ENCODE measurements at places on chromosomes 3 and 15.

DNA sequence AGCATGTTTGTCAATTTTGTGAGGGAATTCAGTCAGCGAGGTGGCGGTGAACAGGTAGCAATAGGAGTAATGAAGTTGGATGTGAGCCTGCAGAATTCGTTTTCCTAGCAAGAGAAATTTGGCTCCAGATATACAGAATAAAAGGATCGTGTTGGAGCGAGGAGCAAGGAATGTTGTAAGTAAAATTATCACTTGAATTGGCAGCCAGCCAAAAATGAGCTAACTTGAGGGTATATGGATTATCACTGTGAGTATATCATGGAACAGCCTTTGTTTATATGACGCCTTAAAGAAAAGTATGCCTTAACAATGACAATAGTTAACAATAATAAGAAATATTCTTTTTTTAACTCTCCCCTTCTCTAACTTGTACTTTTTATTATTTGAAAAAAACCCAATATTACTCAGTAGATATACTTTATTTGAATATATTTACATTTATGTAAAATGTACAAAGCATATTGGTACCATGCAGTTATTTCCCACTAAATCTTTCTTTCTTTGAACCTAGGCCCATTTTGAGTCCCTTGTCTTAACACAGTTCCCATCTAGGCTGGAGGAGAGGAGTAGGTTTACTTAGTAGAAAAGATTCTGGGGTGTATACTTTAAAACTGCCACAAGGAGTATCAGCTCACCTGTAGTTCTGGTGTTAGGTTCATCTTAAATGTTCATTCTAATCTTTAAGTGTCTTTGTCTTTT is 29.3 kb downstream of the EPHA6 start:
- DNase-seq = no peak

GRCh38 chr15:57553526-57553925 is 38.2 kb upstream of the MYZAP start:
- no peak for DNase-seq

DNA sequence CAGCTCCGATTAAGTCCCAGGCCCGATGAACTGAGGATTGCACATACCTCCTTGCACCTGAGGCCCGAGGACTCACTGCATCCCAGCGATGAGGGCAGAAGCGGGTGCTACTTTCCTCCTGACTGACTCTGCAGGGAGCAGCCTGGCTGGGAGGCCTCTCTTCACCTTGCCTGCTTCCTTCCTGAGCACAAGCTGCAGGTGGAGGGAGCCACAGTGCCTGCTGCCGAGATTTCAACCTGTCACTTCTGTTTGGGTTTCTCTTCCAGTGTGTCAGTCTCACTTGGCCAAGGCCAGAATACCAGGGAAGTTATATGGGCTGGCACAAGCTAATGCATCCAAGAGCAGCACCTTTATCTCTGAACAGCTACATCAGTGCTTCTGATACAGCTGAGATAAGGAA is 185.4 kb downstream of the NTRK3 start:
- no peak for DNase-seq

GRCh38 chr3:156661155-156661554 is 13.2 kb upstream of the TIPARP start:
- DNase-seq = no peak

- DNase-seq = peak; percentile 41
These were observed 395 bp downstream of the ZFAND6 start for GRCh38 chr15:80059786-80060355.

- no peak for DNase-seq
These were observed 778 bp downstream of the CRBN start for GRCh38 chr3:3178498-3179328.

GRCh38 chr3:126454025-126454424 is 21.7 kb downstream of the ZXDC start:
- DNase-seq = no peak

- DNase-seq = peak; percentile 4
These were observed 237.0 kb downstream of the SCAPER start for GRCh38 chr15:76667943-76668715.

GRCh38 chr3:114418107-114418506 is 124.3 kb downstream of the TIGIT start:
- DNase-seq = peak; percentile 51

GRCh38 chr3:15542614-15543013 is 21.1 kb upstream of the COLQ start:
- DNase-seq = no peak

DNA sequence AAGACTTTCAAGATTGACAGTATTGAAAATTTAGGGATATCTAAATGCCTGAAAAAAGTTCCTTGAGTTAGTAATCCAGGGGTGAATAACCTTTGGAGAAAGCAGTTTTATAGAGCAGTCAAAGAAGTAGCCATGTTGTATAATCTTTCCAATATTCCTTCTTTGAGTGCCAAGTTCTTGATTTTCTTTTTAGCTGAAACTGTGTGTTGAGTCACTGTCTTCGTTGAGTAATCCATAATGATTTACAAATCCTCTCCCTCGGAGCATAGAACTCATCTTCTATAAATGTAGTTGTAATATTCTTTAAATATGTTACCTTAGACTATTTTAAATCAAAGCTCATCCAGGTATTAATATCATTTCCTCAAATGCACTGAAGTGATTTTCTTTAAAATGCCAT is 135.2 kb downstream of the BBX start:
- peak; percentile 48 for DNase-seq

GRCh38 chr3:149955449-149955848 is 15.2 kb downstream of the PFN2 start:
- DNase-seq = peak; percentile 23

- no peak for DNase-seq
These were observed 25.5 kb upstream of the APOD start for GRCh38 chr3:195609229-195609628.

GRCh38 chr15:73984208-73984979 is 7.7 kb downstream of the STOML1 start:
- DNase-seq = no peak

All from EH (cell line).